Stimulated activated CD8-positive, alpha-beta memory T cell treated with anti-CD3 and anti-CD28 coated beads, Interleukin-4, amount 100 ng/mL, for 4 hours (primary cell): ENCODE measurements at places on chromosomes 1 and 21.

DNA sequence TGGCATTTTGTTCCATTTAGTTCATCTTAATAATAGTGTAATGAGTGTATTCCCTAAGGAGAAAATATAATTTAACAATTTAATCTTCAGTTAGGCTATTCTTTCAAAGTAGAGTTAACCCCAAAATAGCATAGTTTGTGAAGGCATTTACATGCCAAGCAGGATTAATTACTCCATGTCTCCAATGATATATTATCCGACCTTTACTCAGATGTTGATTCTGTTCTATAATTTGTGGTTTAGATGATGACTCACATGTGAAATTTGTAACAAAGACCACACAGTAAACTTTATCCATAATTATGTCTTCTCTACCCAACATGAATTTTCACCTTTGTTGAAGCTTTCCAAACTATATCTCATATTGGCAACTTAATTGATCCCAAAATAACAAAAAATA, 2065.2 kb downstream of the MRPL39 start:
- no peak for DNase-seq

GRCh38 chr1:22892789-22893188, 79.9 kb downstream of the LACTBL1 start:
- DNase-seq = no peak

DNA sequence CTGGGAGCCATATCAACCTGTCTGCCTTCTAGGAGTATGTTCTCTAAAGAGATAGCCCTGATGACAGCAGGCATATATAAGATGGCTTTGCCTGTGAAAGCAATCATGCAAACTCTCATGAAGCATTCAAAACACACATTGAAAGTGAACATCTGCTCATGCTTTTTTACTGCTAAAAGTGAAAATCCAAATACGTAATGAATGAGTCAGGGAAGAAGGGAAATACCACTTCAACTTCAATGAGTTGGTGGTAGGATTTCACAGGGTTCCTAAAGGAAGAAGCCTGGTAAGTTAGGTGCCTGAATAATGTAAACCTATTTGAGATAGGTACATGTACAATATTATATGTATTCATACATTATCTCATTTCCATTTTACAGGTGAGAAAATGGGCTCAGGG, 50.5 kb upstream of the SLFNL1 start:
- DNase-seq = no peak

DNA sequence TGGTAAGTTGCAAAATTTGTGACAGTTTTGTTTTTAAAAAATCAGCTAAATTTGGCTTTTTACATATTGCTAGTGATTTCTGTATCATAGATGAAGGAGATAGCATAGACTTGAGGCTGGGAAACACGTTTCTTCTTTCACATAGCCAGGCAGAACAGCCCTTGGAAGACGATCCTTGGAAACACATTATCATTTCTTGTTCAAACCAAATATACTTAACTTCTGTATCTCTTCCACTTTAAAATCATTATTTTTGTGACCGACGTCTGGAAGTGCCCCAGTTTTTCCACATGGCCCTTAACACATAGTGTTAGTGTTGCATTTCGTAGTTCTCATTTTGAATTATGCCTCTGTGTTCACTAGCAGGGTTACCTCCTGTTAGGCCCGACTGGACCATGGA, 193.5 kb downstream of the SDCCAG8 start:
- no peak for DNase-seq

DNA sequence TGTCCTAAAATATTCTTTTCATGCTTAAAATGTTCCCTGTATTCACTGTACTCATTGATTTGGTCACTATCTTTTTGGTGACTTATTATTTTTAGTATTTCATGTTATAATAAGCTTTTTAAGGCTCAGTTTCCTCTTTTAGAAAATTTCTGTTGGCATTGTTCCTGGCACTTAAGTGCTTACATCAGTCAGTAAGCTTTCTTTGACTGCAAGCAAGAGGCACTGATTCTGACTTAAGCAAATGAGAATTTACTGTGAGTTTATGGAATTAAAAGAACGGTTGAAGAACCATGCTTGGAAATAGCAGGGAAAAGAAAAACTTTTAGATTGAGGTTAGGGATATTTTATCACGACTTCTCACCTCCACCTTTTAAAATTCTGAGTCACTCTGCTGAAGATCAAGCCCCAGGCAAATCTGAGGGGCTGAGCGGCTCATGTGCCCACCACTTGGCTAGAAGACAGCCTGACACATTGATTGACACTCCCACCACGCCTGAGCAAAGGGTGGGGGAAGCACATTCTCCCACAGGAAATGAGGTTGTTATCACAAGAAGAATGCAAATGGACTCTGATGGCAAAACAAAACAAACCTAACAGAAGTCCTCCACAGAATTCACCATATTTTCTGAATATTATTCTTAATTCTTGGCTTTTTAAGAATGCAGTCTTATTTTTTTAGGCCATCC, 102.8 kb downstream of the KCTD3 start:
- DNase-seq = no peak

GRCh38 chr1:110035236-110035752, 870 bp downstream of the STRIP1 start:
- DNase-seq = no peak

GRCh38 chr1:192477630-192478029, 97.9 kb upstream of the RGS1 start:
- no peak for DNase-seq
